ENCODE measurements at places on chromosomes 16 and 17.
A peak's percentile ranks its signal among the peaks of the same experiment; 100 is the strongest.

DNA sequence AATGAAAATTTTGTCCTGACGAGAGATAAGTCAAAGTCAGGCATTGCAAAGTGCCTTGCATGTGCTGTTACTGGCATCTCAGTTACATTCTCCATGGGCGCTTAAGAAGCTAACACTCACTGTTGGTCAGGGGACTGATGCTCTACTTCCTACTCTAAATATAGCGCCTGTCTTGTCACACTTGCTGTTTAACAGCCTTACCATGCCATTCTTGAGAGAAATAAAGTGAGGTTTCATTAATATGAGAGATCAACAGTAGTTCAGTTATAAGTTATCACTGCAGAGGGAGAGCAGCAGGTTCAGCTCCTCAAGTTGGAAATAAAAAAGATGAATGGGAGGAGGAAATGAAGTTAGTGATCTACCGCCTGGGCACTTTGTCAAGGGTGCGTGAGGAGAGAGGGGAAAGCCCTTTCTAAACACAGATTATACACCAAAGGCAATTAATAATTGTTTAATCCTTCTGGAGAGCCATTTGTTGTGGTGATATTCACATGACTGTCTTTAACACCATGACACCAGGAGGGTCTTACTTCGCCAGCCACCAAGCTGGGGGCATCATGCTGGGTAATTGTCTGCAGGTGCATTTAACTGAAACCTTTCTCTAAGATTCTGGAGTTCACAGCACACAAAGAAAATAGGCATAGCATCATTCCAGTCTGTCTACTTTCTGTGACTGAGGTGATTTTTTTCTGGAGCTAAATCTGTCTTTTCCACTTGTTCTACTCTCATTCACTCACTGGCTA lies 568.7 kb upstream of the HSBP1 start:
- DNase-seq: no peak

GRCh38 chr17:48024149-48025039 lies 13.2 kb downstream of the COPZ2 start:
- DNase-seq: no peak

DNA sequence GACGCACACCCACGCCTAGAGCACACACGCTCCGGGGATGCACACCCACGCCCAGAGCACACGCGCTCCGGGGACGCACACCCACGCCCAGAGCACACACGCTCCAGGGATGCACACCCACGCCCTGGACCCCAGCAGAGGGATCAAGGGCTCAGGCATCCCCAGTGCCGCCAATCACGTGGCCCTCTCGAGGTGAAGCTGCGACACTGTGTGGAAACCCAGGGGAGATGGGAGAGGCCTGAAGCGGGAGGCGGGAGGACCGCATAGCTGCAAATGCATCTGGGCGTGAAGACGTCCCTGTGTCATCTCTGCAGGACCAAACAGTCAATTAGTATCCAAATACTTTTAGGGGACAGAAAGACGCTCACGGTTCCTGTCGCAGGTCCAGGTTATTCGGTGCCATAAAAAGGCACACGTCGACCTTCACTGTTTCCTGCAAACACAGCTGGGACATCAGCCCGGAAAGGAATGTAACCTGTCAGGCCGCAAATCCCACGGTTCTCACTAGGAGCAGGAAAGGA lies 56.4 kb downstream of the TBC1D16 start:
- DNase-seq: no peak

GRCh38 chr16:19090916-19091315 lies 22.8 kb upstream of the ITPRIPL2 start:
- DNase-seq: no peak

DNA sequence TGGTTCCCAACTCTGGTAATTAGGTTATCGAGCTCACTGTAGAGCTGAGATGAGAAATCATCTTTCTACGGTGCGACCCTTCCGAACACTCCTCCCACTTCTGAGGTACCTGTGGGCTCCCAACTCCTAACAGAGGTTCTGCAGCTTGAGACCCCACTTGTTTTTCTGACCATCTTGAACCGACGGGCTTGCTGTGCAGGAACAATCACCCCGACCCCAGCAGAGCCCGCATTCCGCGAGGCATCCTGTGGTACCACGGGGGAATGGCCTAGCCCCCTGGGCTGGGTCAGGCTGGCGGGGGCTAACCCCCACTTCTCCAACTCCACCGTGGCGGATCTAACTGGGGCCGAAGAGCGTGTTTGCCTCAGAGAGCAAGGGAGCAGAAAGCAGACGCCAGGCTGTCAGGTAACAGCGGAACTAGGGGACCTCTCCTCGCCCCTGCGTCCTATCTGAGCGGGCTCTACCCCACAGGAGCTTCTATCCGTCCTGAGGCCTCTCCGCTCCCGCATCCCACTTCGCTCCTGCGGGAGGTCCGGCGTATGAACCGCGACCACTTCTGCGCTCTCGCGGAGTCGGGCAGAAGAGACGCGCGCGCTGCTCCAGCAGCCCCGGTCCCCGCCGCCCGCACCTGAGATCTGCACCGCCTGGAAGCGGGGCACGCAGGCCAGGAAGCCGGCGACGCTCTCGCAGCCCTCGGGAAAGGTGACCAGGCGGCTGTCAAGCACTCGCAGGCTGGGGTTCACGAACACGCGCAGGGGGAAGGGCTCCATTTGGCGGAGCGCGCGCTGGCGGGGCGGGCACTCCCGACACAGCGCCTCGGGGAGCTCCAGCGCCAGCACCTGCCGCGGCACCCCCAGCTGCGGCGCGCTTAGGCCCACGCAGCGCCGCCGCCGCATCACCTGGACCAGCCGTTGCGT lies 761 bp downstream of the PDF start:
- no peak for DNase-seq

- peak; percentile 91 for DNase-seq
Measured at GRCh38 chr16:68265078-68265920, 973 bp downstream of the SLC7A6 start.

- peak; percentile 24 for DNase-seq
Measured at GRCh38 chr17:3890082-3890877, 2.6 kb downstream of the CAMKK1 start.

DNA sequence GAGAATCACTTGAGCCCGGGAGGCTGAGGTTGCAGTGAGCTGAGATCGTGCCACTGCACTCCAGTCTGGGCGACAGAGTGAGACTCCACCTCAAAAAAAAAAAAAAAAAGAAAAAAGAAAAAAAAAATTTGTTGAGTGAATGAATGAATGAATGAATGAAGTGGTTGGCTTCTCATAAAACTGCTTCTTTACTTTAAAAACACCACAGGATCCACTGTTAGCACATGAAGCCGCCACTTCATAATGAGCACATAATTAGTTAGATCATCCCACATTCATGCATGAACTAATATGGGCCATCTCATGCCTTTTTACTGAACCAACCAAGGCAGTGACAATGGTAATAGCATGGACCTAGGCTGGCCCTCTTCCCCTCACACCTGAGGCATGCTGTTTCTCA lies 135.0 kb upstream of the XYLT1 start:
- DNase-seq: no peak

DNA sequence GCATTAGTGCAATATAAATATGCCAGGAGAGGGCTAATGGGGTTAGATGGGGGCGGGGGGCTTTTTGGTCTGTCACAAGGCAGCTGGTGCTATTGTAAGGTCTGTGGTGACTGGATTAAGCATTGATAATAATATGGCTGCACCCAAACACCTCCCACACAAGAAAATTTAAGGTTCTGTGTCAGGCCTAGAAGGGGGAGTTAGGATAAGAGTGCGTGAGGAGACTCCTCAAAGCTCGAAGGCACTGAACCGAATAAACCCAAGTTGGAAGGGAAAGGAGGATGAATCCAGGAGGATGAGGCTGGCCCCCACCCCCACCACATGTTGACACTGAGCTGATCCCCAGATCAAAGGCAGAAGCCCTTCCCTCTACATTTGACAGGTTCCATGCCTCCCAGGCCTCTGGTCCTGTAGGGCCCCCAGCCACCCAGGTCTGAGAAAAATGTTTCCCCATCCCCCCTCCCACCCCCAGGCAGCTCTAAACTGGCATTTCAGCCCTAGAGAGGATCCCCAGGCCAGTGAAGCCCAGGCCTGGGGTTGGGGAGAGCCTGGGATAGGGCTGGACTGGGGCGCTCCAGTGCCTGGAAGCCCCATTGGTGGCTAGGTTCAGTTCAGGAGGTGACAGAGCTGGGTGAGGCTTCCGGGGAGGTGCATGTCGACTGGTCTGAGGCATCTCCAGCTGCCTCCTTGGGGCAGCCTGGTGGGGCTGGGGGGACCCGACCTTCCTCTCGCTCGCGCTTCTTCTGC lies 1.7 kb downstream of the HOXB1 start:
- no peak for DNase-seq

DNA sequence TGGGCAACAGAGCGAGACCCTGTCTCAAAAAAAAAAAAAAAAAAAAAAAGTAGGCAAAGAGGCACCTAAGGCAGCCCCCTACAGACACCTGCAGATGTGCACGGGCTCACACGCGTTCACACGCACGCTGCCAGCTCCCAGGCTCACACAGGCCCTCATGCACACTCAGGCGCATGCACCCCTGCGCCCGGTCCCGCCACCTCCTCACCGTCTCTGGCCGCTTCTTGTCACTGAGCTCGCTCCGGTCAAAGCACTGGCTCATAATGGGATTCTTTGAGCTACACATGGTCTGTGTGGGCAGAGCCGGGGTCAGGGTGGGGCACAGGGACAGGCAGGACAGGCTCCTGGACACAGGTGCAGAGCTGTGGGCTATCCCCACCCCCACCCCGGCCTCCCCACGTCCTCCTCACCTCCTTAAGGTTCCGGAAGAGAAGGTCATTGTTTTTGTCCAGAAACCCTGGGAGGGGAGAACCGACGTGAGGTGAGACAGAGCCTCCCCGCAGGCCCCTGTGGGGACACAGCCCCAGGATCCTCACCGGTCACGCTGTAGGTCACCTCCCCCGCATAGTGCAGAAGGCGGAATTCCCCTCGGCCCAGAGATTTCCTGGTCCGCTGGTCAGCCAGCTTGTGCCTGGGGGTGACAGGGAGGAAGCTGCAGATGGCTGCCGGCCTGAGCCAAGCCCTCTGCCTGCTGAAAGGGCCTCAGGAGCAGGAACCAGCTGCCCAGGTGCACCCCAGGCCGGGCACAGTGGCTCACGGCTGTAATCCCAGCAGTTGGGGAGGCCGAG lies 17.9 kb downstream of the MYO1C start:
- no peak for DNase-seq

- no peak for DNase-seq
Measured at GRCh38 chr17:72587156-72587555, 466.3 kb downstream of the SOX9 start.

DNA sequence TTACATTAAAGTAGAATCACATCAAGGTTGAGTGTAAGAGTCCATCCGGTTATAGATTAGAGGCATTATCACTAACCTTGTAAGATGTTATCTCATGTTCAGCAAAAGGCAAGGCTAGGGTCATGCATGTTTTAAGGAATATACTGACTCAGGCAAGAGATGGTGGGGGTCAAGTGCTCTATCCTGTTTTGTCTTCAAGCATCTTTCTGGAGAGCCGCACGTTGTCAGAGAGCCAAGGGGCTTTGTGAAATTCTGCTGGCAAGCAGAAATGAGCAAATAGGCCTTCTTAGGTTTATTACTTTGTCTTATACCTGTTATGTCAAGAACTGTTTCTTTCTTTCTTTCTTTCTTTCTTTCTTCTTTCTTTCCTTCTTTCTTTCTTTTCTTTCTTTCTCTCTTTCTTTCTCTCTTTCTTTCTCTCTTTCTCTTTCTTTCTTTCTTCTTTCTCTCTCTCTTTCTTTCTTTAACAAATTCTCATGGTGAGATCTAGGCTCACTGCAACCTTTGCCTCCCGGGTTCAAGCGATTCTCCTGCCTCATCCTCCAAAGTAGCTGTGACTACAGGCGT lies 47.3 kb upstream of the IL34 start:
- no peak for DNase-seq

DNA sequence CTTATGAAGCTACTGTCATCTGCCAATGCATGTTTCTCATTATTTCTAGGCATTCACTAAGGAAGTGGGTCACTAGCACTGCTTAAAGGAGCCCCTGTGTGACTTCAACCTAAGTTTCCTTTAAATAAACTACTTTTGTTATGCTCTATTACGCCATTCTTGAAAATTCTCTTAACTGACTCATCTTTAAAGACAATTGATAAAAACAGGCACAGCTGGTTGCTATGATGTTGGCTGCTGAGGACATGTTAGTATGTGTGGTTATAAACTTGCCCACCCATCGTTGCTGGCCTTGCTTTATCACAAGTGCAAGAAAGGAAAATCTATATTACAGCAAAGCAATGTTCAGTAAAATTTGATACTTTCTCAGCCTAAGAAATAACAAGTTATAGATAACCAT lies 75.8 kb upstream of the CNTNAP4 start:
- no peak for DNase-seq

DNA sequence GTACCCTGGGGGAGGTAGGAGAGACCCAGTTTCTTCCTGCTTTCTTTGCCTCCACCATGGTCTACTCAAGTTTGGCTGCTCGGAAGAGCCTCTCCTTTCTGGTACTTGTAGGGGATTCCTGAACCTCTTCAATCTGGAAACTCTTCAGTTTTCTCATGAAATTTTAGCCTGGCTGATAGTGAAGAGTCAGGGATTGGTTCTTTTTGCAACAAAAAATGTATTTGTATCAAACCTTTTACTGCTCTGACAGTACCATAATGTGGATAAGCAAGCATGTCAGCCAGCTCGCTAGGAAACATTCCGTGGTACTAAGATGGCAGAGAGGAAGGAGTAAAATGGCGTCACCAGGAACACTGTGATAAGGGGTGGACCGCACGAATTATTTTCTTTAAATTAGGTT lies 55.4 kb downstream of the NUP93 start:
- DNase-seq: no peak

DNA sequence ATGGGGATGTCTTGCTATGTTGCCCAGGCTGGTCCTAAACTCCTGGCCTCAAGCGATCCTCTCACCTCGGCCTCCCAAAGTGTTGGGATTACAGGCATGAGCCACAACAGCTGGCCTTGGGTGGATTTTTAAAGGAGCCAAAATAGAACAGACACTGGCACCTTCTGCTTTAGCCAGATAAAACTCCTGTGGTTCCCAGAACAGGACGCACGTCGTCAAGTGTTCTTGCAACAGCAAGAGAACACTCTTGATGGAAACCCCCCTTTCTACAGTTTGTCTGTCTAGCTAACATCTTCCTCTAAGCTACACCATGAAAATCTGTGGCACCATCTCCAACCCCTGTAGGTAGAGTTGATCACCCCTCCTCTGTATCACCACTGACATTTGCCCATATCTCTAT lies 122.6 kb downstream of the NPIPB5 start:
- DNase-seq: no peak

GRCh38 chr16:1113489-1113888 lies 17.4 kb upstream of the C1QTNF8 start:
- DNase-seq: no peak

DNA sequence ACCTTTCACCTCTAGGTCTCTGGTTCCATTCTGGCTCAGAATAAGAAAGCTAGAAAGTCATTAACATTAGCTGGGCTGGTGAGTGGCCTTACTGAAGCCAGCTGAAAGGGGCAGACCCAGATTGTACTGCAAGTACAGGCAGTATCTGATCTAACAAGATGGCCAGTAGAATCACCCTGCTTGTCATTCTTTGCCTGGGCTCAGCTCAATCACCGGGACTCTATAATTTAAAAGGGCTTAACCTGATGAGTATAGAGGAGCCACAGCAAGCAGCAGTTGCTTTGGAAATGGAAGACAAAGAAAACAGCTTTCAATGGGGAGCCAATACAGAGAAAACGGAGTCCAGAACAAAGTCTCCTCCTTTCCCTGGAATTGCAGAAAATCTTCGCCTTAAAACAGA lies 13.6 kb downstream of the CDH8 start:
- no peak for DNase-seq

- DNase-seq: no peak
Measured at GRCh38 chr17:66365903-66366302, 63.5 kb downstream of the PRKCA start.

- no peak for DNase-seq
Measured at GRCh38 chr17:63928966-63929695, 3.0 kb downstream of the CD79B start.

GRCh38 chr17:32636598-32637218 lies 149.9 kb downstream of the CDK5R1 start:
- DNase-seq: no peak

GRCh38 chr16:51733181-51733580 lies 582.1 kb upstream of the SALL1 start:
- no peak for DNase-seq

All from gastrocnemius medialis (tissue), 4 donors.